Naive thymus-derived CD8-positive, alpha-beta T cell (primary cell): ENCODE measurements at places on chromosomes 12 and 14.

DNA sequence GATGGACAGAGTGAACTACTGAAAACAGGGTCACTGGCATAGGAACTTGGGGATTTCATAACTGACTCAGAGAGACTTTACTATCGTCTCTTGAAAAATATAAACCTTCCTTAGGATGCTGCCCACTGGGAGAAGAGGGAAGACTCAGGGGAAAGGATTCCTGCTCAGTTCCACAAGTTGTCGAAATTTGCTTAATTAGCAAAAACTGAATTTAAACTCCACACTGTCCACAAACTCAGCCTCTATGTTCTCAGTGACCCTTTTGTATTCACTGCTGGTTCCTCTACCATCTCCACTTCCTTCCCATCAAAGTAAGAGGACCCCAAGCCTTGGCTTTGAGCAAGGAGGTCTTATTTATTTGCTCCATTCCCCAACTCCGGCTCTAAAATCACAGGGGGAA, 7.2 kb upstream of the MYL6B start:
- DNase-seq: no peak

- no peak for DNase-seq
Observed at GRCh38 chr14:89391556-89391955, 25.5 kb downstream of the FOXN3 start.

DNA sequence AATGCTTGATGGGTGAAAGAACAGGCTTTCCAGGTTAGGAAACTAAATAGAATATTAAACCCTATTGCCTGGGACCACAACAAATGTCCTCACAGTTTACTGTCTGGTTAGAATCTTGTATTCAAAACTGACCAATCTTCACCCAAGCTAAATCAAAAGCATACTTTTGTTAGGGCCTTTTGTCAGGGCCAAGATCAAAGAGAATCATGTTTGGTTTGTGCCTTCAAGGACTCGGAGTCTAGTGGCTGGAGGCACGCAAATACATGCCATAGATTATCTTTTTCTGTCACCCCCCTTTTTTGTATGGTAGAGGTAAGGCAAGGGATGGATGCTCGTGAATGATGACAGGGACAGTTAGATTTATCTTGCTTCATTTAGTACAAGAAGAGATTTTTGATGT, 51.1 kb upstream of the AKAP6 start:
- no peak for DNase-seq

DNA sequence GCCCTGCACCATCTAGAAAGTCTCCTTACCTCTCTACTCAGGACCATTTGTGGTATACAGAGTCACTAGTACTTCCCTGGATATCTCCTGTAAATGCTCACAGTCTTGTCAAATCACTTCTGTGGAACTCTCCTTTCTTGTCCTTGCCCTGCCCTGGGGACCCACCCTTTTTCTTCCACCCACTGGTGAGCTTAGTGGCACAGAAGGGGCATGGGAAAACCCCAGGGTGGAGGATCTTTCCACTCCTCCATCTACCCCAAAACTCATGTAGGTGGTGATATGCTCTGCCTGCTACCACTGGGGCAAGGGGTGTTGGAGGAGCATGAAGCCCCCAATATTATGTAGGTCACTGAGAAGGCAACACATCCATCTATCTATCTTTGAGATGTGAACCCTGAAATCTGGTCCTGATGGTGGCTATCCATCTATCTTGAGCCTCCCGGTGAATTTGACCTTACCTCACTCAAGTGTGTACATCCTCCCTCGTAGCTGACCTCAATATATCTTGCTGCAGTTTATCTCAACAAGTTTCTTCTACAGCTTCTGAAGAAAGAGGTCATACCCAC, 943 bp downstream of the TESPA1 start:
- no peak for DNase-seq

DNA sequence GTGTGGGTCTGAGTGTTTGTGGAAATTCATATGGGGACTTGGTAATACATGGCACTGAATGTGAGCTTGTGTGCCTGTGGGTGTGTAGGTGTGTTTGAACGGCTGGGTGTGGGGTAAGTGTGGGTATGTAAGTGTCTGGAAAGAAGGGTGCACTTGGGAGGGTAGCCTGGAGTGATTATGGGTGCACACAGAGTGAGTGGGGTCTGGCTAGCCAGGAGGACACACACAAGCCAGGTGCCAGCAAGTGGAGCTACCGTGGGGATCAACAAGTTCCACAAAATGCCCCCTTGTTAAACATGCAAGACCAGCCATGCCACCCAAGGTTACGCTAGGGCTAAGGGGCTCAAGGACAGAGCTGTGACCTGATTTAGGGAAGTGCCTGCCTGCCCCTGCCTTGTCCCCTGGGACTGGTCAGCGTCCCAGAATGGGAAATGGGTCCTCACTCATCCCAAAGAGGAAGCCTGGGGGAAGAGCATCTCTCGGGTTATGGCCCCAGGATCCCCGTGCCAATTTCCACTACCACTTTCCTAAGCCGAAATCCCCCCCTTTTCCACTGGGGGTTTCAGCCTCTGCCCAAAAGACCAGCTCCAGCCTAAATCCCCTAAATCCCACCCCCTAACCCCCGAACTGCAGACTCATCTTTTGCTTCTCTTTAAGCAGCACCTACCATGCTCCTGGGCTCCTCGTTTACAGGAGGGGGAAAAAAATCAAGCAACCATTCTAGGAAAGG, 118.6 kb downstream of the DICER1 start:
- no peak for DNase-seq

GRCh38 chr14:69845787-69846186, 33.4 kb upstream of the SMOC1 start:
- no peak for DNase-seq
